ENCODE measurements at places on chromosomes 1 and 21.

DNA sequence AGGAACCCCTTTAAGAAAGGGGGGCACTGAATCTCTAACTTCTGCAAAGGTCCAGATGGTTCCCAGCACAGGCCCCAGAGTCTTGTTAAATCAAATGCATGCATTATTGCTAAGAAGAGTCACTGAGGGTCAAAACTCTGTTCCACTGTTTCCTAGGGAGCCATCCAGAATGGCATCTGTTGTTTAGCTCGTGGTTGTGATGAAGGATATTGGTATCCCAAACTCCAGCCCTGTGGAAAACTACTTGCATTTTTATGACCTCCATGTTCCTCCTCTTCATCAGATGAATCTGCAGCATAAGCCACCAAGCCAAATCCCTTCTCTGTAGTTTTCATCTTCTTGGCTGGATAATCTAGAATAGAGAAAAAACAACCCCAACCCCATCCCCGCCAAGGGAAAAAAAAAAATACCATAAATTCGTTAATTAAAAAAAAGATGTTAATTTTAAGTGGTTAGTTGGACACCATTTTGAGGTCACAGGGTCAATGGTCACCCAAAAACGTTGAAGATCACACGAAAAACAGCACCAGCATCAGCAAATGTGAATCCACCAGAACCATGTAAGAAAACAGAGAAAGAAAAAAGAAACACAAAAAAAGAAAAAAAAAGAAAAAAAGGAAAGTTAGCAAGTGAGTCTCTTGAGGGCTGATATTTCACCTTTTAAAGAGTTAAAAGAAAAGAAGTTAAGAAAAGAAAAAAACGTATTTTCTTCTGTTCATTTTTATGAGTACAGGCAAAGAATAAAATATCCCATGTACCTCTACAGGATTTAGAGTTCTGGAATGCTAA lies 3.0 kb upstream of the RIT1 start:
- no peak for DNase-seq

- DNase-seq: no peak
Measured at GRCh38 chr1:178702146-178702545, 22.9 kb upstream of the RALGPS2 start.

- no peak for DNase-seq
Measured at GRCh38 chr1:175075572-175076568, 8.2 kb downstream of the TNN start.

DNA sequence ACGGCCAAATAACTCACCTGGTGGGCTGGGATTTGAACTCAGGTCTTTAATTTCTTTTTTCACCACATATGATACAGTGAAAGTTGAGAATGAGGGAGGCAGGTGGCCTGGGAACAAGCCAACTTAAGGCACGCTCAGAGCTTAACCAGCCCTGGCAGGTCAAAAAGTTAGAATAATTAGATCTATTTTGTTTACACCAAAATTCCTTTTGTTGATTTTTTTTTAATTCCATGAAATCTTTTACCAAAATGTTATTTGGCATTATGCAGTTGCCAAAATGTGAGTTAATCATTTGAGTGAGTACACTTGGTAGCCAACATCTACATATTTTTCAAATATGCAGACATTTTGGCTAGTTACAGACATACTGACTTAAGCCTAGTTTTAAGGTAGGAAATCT lies 36.8 kb downstream of the LHX8 start:
- DNase-seq: no peak

DNA sequence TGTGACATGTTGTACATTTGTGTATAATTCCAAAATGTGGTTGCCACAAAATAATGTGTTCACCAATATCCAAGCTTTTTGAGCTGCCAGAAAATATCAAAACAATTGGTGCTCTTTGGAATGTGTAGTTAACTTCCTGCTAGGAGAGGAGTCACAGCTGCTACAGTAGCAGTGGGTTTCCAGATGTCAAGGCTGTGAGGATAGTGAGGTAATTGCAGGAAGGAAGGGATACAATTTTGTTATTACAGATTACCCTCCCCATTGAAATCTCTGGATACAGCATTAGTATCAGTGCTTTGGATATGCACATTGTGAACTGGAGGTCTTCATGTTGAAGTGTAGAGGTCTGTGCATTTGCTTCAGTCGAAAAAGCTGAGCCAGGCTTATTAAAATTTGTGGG lies 253.2 kb downstream of the PTPRC start:
- no peak for DNase-seq

- peak; percentile 81 for DNase-seq
Measured at GRCh38 chr1:35637401-35637809, 3.9 kb downstream of the PSMB2 start.

Data from suppressor macrophage treated with lipopolysaccharide for 4 hours (primary cell).